ENCODE measurements at places on chromosomes 13 and 19.

DNA sequence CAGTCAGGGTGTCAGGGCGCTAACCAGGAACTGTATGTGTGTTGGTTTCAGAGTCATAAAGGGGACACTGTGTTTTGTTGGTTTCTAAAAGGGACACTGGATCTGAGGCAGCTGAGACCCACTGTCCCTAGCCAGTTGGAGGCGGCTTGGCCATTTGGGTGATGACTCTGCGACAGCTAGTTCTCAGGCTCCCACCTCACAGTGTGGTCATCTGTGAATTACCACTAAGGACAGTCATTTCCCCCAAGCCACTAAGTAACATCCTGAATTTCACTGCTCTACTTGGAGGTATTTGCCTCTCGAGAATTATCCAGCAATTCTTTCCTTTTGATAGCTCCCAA, 51.5 kb downstream of the EPS15L1 start:
- DNase-seq = no peak

DNA sequence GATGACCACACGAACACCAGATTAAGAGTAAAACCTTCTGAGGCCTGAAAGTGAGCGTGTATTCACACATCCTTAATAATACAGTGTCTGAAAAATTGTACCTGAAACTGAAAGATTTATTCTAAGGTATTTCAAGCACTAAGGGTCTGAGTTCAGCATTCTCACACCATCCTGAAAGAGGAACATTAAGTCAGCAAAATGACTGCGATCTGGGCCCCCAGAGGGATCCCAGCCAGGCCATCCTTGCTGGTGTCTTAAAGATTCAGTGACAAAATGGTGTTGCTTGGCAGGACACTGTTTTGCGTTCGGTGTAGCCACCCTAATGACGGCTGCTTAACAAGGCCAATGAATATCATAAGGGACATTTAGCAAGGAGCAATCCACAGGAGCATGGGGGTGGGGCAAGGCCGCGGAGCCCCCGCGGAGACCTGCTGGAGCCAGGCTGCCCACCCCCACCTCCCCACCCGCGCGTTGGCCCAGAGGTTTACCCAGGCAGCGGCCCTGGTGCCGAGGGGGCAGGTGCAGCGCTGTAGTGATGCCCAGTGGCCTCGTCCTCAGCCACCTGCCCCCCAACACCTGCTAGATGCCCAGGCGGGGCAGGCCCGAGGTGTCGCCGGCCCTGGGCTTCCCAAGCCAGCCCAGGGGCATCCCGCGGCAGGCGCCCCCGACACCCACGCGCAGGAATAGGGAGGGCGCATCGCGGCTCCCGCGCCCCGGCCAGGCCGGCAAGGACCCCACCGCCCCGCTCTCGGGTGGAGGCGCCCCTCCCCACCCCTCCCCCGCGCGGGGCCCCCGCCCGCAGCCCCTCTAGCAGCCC, 742 bp downstream of the NALCN start:
- DNase-seq = no peak

- no peak for DNase-seq
Observed at GRCh38 chr13:106100171-106100919, 435.1 kb downstream of the EFNB2 start.

DNA sequence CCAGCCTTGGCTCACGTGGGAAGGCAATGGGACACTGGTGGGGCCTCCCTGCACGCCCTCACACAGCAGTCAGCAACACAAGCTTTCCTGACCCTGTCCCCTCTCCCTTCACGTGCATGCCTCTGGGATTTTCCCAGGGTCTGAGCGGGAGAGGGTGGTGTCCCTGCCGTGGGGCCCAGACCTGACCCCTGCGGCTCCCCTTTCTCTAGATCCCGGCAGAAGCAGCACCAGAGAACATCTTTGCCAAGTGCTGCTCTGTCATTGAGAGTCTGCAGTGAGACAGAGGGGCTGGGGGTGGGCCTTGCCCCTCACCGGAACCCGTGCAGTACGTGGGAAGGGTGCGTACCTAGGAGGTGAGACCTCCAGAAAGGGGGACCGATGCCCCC, 12.6 kb downstream of the KHSRP start:
- DNase-seq = no peak

DNA sequence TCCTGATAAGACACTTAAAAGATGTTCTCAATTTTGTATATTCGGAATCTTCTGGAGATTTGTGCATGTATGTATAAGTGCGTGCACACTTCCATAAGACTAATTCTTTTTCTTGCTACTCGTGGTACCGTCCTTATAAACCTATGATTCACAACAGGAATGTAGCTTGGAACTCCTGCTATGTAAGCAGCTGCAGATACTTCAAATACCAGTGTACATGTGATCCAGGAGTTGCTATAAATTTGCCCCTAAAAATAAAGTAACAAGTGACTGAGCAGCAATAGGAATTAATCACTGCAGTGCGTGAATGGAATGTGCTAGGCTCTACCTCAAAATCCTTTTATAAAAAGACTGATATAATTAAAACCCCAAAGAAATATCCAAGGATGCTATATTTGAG, 214.9 kb downstream of the KLF5 start:
- DNase-seq = no peak

DNA sequence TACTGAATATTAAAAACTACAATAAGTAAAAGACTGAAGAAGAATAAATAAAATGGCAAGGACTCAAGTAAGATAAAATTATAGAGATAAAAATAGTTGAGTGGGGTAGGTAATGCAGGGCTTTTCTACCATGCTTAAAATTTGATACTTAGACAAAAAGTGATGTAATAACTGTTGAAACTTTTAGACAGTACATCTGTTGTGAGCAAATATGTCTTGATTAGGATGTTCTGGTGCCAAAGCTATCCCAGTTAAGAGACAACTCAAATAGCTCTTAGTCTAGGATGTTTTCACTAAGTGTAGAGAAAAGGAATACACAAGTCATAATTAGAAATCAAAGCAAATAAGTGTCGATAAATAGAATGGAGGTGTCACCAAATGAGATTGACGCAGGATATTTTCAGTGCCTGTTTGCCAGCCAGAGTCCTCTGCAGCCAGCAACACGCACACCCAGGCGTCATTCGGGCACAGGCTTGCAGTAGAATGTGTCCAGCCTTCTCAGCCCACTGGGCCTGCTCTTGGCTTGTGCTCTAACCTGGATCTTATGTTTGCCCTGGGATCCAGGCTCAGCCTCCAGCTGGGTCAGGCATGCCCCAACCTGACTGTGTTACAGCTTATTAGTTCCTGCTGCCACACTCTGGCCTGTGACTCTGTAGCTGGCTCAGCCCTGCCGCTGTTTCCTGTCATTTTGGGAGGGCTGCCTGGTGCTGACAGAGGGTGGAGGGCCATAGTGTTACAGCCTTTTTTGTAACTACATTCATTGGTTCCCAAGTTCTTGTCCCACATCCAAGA, 766.2 kb downstream of the PCDH17 start:
- no peak for DNase-seq

GRCh38 chr13:28128926-28129325, 9.4 kb upstream of the PAN3 start:
- DNase-seq = no peak

DNA sequence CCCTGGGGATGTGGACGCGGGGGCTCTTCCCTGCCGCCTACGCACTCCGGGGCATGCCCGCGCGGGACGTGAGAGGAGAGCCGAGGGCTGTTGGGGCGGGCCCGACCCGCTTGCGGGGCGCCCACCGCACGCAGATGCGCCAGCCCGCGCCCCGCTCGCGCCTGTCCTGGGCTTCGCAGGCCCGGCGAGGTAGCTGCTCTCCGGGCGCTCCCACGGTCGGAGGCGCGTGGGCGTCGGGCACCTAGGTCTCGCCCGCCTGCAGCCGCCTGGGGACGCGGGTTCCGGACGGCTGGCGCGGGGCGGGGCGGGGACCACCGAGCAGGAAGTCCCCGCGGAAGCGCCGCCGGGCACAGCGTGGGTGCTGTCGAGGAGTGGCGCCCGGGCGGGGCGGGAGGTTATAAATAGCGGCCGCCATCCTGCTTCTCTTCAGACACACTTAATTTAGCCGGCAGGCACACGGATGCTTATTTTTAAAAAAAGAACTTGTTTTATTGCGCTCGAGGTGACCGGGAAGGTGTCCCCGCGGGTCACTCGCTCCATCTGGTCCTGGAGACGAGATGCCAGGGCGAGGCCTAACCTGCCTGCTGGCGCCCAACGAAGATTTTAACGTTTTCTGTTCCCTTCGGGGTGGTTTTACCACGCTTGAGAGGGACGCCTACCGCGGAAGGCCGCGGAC, 561 bp upstream of the GJA3 start:
- peak; percentile 7 for DNase-seq

GRCh38 chr13:98032168-98032567, 78.7 kb downstream of the IPO5 start:
- no peak for DNase-seq

DNA sequence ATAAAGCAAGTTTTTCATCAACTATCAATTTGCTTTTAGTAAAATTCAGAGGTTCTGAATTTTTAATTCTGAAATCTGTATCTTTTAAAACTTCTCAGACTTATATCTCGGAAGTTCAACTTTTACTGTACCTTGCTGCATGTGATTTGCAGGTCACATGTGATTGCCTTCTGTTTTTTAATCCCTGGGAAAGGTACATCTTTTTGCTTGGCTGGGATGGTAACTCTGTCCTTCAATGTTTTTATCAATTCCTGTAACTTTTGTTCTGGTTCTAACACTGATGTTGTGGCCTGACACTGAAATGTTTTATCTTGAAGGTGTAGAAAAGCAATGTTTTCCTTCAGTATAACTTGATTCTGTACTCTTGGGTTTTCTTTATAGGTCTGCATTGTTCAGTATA, 16.2 kb upstream of the NAA16 start:
- DNase-seq = no peak

DNA sequence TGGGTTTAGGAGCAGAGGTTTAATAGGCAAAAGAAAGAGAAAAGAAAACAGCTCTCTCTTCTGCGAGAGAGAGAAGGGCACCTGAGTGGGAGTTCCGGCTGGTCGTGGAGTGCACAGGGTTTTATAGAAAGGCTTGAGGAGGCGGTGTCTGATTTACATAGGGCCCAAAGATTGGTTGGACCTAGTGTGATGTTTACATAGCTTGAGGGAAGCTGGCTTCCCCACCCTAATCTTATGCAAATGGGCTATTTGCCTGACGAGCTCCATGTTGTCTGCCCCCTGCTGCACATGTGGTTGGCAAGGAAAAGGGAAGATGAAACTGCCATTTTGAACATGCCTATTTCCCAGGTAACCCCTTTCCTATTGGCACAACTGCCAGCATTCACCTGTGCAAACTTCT, 21.5 kb upstream of the MEDAG start:
- DNase-seq = no peak

GRCh38 chr13:94709001-94709834, 3.1 kb downstream of the SOX21 start:
- no peak for DNase-seq

DNA sequence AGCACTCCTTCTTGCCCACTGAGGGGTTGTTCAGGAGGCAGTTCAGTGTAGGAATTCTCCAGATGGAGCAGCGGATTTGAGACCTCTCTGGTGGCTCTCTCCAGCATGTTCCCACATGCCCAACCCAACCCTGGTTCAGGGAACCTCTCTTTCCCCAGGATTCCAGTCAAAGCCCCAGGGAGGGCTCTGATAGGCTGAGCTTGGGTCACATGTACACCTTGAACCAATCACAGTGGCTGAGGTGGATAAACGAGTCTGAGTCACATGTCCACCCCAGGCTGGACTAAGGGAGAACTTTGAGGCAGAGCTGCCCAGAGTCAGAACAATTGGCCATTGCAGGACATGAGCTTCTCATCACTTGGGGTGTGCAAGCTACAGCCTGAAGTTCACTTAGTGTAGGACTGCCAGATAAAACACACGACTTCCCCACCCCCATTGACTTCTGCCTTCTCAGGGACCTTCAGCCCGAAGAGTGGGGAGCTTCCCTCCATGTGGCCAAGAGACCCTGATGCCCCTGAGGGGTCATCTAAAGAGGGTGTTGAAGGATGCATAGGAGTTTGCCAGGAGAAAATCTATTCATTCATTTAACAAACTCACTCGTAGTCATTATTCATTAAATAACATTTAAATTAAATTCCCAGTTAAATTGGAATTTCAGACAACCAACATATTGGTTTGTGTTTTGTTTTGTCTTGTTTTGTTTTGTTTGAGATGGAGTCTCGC, 4.0 kb upstream of the MAST3 start:
- no peak for DNase-seq

DNA sequence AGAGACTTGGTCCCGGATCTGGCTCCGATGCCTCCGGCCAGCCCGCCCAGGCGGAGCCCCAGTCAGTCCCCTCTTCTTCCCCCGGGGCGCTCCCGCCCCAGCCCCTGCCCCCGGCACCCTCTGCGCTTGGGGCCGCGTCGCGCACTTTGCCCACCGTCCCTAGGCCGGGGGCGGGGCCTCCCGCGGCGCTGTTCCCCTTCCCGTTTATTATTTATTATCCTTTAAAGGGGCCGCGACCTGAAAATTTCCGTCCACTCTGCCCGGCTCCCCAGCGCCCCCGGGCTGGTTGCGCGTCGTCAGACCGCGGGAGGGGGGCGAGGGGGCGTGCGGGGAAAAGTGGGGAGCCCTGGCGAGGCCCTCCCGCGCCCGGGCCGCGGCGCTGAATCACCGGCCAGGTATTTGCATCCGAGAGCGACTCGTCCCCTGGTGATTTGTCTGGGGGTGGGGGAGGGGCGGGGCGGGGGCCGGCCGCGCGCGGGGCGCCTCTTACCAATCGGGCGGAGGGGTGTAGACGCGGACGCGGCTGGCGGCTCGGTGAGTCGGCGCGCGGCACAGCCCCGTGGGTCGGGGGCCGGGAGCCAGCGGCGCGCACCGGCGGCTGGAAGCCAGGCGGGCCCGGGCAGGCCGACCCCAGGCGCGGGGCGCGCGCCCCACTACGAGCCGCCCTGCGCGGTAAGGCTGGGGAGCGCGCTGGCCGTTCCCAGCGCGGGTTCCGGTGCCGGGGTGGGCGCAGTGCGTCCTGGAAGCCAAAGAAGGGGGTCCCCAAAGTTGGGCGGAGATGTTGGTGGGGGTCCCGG, at the start of gene ARID3A:
ARID3A (plus strand) TSS at position 510 of the 797 bp plus-strand sequence. CDS start 3,494 bp downstream, outside the sequence.
- DNase-seq = peak; percentile 62

DNA sequence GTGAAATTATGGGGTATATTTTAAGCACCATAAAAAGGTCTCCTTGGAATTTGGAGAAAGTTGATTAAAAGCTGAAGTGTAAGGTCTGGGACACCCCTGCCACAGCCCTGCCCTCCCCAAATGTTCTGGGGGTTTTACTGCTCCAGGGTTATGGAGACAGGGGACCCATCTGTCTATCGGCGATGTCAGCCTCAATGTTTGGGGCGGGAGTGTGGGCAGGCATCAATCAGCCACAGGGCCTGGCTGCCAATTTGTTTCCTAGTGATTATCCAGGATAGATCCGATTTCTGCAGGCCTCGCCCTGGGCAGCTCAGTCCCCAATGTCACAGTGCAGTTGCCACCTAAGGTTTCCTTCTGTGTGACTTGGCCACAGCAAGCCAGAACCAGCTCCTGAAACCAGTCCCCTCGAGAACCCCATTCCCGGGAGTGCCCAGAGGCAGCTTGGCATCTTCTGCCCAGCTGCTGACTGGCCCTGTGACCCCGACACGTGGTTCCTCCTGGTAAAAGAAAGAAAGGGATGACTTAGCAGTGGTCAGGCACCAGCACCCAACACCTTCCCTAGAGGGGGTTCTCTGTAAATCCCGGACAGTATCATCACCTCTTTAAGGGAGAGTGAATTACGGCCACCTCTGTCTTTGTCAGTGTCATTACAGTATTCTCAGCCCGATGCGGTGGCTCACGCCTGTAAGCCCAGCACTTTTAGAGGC, 41.6 kb downstream of the MYO9B start:
- no peak for DNase-seq

- DNase-seq = no peak
Observed at GRCh38 chr19:49205114-49205513, 47.5 kb downstream of the TRPM4 start.

All from stimulated activated naive CD4-positive, alpha-beta T cell (primary cell).